HAP-1 (cell line): ENCODE measurements at places on chromosomes 1 and 21.
A peak's percentile ranks its signal among the peaks of the same experiment; 100 is the strongest.

GRCh38 chr1:164622068-164622845 is 63.3 kb downstream of the PBX1 start:
- DNase-seq, result no peak

- no peak for DNase-seq
These were observed 1.6 kb upstream of the C1orf35 start for GRCh38 chr1:228104526-228105269.

- no peak for DNase-seq
These were observed 281.4 kb downstream of the HHIPL2 start for GRCh38 chr1:222266223-222267196.

- no peak for DNase-seq
These were observed 2.3 kb downstream of the KRTCAP2 start for GRCh38 chr1:155170806-155171205.

- DNase-seq, result no peak
These were observed 337.0 kb downstream of the BRINP3 start for GRCh38 chr1:190140644-190141043.

DNA sequence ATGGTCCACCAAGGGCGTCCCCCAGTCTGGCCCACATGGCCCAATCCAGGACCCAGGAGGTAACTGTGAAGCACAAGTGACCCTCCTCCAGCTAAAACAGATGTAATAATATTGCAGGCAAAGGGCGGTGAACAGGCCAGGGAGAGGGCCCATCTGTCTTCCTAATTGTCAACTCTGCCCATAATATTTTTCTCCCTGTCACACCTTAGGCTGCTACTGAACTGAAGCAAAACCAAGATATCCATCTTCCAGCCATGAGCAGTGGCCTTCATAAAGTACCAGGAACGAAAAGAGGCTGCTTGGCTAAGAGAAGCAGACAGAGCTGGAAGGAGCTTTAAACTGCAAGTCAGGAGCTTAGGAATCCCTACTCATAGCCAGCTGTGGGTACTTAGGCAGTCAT is 3.1 kb downstream of the KANK4 start:
- no peak for DNase-seq

GRCh38 chr1:119686661-119687060 is 25.1 kb upstream of the PHGDH start:
- DNase-seq, result no peak

GRCh38 chr1:20600156-20600555 is 11.3 kb downstream of the CDA start:
- DNase-seq, result no peak

GRCh38 chr1:16173447-16174260 is 17.8 kb upstream of the EPHA2 start:
- DNase-seq, result peak; percentile 24

DNA sequence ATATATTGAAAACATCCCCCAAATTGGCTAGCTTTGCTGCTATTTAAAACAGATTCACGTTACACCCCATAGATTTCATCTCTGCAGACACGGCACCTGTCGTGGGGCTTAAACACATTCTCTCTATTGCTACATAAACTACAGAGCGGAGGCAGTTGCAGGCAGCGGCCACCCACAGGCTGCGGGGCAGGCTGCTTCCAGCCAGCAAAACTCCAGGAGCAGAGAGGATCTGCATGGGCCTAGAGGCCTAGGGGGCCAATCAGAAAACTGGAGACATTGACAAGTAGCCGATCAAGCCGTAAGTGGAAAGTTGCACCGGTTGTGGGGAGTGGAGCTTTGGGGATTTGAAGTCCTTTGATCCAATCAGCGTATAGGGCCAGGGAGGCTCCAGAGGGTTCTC is 129.0 kb upstream of the KLHDC7A start:
- no peak for DNase-seq

DNA sequence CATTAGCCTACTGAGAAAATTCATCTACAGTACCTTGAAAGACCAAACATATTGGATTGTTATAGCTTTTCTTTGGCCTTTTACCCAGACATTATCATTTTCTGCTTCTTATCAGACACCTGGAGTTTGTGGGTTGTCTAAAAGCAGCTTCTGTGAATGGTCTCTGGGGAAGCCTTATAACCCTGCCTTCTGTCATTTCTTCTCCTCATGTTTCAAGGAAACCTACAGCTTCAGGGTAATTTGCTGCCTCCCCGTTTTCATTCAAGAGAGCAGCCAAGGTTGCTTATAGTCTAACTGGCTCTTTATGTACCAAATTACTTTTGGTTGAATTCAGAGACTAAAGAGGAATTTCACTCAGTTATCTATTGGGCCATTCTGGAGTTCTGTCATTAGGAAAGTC is 288.3 kb upstream of the SGIP1 start:
- no peak for DNase-seq

DNA sequence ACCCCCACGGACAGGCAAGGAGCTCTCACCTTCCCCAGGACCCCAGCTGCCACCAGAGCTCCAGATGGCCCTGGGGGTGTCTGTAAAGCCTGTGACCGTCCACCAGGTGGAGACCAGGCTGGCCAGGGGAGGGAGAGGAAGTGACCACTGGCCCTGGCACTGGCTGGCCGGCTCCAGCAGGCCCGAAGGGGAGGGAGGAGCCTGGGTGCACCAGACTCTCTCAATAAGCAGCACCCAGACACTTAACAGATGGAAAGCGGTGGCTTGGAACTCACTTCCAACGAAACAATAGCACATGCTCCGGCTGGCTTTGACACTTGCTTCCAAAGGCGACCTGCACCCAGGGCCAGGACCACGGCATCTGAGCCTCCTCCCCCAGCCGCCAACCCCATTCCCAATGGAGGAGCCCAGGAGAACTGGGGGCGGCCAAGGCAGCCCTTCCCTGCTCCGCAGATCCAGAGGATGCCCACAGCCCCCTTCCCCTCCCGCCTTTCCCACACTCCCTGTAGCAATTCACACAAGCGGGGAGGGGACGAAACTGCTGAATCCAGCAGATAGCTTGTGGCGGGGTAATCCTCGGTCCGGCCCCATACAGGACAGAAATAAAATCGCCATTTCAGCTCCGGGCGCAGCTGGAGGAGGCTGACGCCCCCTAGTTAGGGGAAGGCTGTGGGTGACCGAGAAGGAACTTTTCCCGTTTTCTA is 742 bp upstream of the PDE9A start:
- DNase-seq, result peak; percentile 44

GRCh38 chr1:179794669-179795068 is 51.6 kb downstream of the FAM163A start:
- DNase-seq, result no peak

DNA sequence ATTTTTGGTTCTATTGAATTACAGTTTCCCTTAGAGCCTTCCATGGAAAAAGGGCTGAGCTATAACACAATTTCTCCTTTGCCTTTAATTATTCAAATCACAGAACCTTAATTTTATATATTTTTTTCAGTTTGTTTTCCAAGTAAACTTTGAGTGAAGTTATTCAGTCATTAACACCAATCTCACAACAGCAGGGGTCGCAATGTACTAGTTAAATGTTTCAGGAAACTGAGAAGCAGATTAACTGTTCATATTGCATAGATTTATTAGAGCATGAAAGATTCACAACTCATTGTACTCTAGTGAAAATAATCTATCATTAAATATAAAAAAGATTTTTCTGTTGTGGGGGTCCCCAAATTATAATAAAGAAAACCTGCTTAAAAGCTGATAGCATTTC is 64.1 kb downstream of the KIFAP3 start:
- DNase-seq, result peak; percentile 45

GRCh38 chr21:45487891-45488600 is 54.2 kb downstream of the SLC19A1 start:
- no peak for DNase-seq

- no peak for DNase-seq
These were observed 170.9 kb upstream of the CAMK1G start for GRCh38 chr1:209412566-209412965.

DNA sequence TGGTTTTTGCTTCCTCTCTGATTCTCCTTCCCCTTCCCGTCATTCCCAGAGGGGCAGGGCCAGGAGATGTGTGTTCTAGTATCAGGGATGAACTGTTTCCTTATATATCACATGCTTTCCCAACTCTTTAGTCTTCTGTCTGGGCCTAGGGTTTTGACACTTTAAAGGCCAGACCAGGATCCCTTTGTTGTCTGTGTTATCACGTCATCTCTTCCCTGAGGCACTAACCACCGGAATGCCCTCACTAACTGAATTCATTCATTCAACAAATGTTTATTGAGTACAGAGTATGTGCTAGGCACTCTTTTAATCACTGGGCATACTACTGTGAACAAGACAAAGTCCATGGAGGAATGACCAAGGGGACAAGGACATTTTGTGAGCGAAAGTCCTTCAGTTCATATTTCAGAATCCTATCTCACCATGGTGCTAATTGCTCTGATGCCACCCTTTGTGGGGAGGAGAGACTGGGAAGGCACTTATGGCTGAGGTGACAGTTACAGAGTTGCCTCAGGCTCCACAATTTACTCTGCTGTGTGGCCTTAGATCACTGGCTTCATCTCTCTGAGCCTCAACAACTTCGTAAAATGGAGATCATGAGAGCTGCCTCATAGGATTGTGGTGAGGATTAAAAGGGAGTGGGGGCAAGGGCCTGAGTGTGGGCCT is 12.0 kb upstream of the ZNF362 start:
- peak; percentile 54 for DNase-seq

- DNase-seq, result no peak
These were observed 355.9 kb downstream of the PTPRU start for GRCh38 chr1:29592261-29592615.

- no peak for DNase-seq
These were observed 19.6 kb downstream of the CLIC4 start for GRCh38 chr1:24764848-24765247.

- DNase-seq, result no peak
These were observed 46.7 kb downstream of the CLIC6 start for GRCh38 chr21:34715518-34715917.

DNA sequence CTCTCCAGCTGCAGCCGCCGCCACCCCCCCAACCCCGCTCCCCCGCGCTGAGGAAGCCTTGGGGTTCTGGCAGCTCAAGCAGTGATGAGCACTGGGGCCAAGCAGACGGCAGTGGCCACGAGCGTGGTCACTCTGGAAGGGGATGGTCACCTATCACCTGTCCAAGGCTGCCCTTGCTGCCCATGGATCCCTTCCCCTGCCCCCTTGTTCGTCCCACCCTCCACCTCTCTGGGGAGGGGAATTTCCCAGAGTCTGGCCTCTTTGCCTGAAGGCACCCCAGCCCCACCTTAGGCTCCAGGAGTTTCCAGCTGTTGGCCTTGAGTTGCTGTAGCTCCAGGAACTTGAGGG is 7.2 kb upstream of the SMIM12 start:
- DNase-seq, result no peak

- DNase-seq, result no peak
These were observed 9.9 kb downstream of the EPHA8 start for GRCh38 chr1:22573237-22573636.

DNA sequence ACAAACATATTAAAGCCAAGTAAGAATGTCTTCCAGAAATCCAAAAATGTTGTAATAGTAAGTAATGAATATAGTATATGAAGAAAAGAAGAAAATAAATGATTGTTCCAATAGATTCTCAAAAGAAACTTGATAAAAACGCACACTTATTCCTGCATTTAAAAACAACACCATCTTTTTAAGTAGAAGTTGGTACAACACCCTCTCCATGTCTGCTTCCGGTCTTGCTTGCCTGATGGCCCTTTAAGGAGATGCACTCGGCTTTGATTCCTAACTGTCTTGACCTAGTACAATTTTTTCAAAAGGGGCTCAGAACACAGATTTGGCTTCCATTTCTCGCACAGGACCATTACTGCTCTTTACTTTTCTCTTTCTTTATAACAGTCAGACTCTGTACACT is 9.0 kb downstream of the CLCA1 start:
- DNase-seq, result no peak

DNA sequence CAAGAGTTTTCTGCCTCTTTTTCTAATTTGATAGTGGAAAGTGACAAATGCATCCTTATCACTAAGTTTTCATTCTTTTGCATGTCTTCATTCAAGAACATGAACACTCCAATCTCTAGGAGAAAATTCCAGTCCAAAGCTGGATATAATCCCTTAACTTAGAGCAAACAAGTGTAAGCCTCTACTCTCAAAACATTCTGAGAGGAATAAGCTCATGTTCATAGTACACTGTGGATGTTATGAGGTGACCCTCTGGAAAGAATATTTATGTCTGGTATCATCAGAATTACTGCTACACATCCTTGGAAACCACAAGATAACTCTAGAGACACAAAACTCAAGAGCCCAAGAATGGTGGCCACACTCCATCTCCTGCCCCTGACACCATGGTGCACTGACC is 15.1 kb downstream of the SIPA1L2 start:
- DNase-seq, result no peak

- no peak for DNase-seq
These were observed 88.4 kb upstream of the COL6A1 start for GRCh38 chr21:45892916-45893739.

GRCh38 chr1:119316870-119317416 is 51.6 kb upstream of the HAO2 start:
- DNase-seq, result no peak

- DNase-seq, result no peak
These were observed 40.7 kb upstream of the CXADR start for GRCh38 chr21:17472182-17472581.

GRCh38 chr1:4156241-4156973 is 256.3 kb upstream of the C1orf174 start:
- no peak for DNase-seq

DNA sequence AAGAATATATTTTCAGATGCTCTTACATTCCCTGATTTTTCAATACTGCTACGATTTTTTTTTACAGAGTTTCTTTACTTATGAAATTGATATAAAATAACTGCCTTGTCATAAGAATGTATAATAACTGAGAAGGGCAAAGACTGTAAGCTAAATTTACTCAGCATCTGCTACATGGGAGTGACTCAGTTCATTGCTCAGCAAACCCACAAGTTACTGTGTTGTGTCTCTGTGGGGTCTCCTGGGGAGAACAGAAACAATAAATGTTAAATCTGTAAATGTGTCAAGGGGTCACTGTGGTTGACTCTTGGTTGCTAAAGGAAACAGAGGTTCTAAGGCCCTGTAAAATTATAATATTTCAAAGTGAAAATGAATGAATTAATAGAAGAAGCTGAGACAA is 210.3 kb upstream of the CACYBP start:
- no peak for DNase-seq

DNA sequence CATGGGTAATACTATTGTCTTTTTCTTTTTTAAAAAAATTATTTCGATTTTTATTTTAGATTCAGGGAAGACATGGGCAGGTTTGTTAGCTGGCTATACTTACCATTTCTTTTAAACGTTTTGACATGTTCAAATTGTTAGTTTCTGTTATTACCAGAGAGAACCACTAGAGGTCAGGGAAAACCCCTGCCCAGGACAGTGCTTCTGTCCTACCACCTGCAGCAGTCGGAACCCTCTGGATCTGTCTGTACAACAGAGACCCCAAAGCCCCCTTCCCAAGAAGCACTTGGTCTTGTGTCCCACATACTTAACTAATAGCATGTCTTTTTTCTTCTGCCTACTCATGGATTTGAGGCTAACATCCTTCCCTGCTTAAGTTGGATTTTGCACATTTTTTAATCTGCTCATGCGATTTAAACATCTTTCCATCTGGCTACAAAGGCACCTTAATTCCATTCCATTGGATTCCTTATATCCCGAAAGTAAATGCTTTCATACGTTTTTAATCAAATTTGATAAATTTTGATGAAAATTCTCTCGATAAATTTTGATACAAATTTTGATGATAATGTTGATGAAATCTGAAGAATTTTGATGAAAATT is 10.0 kb upstream of the C1orf115 start:
- peak; percentile 47 for DNase-seq

- DNase-seq, result no peak
These were observed 3.2 kb downstream of the DMBX1 start for GRCh38 chr1:46492871-46493270.
